ENCODE measurements at places on chromosomes 11 and 22.

- no peak for DNase-seq
Measured at GRCh38 chr22:32492111-32492510, 17.5 kb downstream of the FBXO7 start.

DNA sequence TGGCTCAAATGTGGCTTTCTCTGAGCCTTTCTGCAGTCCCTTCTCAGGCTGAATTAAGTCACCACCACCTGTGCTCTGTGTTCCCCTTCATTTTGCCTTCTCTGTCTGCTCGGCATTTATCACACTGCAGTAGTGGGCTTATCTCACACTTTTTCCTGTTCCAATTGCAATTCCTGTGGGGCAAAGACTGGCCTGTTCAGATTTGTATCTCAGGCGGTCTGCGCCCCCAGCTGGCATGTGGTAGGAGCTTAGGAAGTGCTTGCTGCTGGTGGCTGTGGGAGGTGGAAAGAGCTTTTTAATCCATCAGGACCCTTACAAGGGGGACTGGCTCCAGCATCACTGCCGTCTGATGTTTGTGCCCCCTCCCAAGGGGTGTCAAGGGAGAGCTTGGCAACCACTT lies 21.2 kb downstream of the BMAL1 start:
- no peak for DNase-seq

GRCh38 chr11:16981651-16982194 lies 32.5 kb downstream of the PLEKHA7 start:
- DNase-seq, result no peak

GRCh38 chr11:64638018-64638665 lies 47.1 kb downstream of the SLC22A12 start:
- no peak for DNase-seq

- DNase-seq, result no peak
Measured at GRCh38 chr11:18772211-18772610, 19.4 kb downstream of the PTPN5 start.

DNA sequence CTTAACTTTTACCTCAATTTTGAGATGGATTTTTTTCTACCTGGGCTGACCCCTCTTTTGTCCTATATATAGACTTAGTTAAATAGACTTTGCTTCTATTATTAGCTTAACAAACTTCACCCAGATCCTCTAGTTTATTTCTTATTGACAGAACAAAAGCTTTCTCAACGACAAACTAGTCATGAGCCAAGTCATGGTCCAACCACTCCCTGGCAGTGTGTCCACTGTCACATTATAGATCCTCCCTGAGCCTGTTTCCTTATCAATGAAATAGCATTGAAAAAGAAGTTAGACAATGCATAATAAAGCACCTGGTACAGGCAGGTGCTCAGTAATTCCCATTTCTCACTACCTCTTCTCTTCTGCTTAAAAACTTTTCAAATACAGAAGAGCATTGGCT lies 155.1 kb downstream of the SPON1 start:
- no peak for DNase-seq

- no peak for DNase-seq
Measured at GRCh38 chr22:48141301-48141700, 1378.9 kb downstream of the TBC1D22A start.

DNA sequence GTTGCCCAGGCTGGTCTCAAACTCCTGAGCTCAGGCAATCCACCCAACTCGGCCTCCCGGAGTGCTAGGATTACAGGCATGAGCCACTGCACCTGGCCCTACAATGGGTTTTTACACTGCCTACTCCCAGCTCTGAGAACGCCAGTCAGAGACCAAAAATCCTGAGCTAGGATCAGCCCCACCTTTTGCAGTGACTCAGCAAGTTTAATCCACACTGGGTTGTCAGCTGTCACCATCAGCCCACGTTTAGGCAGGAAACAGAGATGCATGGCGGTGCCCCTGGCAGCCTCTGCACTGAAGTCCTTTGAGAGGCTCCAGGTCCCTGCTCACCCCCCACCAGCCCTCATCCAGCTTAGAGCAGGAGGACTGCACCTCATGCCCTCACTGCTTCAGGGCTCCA lies 117.6 kb downstream of the ARHGAP8 start:
- DNase-seq, result no peak

DNA sequence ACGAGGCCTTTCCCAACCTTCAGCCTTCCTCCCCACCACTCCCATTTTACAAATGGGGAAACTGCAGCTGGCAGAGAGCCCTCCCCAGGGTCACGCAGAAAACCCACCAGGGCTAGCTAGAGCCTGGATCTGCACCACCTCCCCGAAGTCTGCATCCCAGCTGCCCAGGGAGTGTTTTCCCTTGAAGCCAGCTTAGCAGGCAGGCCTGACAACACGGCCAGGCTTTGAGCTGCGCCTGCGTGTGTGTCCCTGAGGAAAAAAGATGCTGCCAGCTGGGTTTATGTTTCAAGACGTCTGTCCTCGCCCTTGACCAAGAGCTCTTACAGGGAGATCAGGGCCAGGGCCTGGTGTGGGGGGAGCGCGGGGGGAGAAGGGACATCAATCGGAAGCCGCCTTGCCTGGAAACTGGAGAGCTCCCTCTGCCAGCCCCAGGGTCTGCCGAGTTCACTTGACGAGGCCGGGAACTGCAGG lies 20.3 kb downstream of the WNT11 start:
- DNase-seq, result no peak

GRCh38 chr11:6353367-6353987 lies 33.2 kb upstream of the CAVIN3 start:
- peak; percentile 23 for DNase-seq

GRCh38 chr11:103013421-103013820 lies 57.9 kb upstream of the MMP13 start:
- no peak for DNase-seq

GRCh38 chr11:64366751-64367150 lies 7.8 kb downstream of the RPS6KA4 start:
- DNase-seq, result no peak

DNA sequence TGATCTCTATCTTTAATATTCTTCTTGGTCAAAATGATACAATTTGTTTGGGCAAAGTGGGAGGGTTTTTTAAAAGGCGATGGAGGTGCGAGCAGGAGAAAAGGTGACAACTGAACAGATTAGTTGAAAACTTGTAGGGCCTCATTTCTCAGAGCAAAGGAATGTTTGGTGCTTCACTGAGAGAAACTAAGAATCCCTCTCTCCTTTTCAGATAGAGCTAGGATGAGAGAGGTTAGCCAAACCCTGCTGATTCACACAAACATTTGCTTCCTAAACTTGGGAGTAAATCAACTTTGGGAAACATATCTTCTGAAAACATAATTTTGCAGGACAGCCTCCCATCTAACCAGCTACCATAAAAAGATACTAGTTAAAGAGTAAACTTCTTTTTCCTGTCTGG lies 57.0 kb downstream of the PHF21A start:
- no peak for DNase-seq

DNA sequence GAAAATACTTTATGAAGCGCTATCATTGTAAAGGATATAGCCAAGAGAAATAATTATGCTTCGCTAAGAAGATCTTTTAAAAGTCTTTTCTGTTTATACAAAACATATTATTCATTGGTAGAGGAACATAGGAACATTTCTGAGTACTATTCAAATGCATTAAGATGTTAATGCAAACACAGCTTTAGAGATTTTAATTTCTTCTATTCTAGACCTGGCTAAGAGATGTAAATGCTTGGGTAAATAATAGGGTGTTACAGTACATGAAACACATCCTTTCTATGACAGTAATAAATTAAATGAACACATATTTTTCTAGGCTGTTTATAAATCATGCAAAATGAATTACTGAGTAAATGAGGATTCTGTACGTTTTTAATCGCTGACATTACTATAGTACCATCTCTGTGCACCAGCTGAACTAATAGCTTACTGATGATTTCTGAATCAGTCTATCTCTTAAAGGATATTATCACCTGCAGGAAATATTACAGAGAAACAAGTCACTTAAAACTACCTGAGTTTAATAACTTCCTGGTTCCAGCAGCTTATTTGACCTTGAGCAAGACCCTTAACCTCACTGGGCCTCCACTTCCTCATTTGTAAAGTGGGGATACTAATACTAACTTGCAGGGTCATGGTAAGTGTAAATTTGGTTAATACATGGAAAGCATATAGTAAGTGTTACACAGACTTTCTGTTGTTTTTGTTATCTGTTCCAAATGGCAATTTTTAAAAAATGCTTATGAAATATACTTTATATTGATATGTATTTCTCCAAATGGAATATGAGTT lies 344.9 kb downstream of the DYNC2H1 start:
- no peak for DNase-seq

DNA sequence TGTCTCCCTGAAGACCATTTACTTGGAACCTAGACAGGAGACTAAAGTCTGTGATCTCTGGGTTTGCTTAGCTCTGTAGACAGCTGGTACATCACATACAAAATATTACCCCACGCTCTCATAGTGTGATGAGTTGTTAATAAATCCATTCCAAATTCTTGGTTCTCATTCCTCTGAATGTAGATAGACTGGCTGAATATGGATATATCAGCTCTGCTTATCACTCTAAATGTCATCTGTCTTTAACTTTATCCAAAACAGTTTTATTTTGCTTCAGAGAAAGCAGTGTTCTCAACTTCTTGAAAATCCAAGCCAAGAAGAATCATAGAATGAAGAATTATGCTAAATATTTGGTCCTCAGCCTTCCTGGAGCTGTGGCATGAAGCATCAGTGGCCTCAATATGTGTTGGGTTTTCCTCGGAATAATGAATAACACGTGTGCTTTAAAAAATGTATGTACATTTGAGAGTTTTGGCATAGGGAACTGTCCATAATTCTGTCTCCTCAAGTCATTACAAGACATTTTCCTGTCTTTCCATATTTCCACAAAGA lies 10.5 kb upstream of the LDLRAD3 start:
- no peak for DNase-seq

GRCh38 chr11:29343465-29344333 lies 673.1 kb downstream of the KCNA4 start:
- no peak for DNase-seq

GRCh38 chr11:64545619-64546018 lies 45.4 kb upstream of the SLC22A12 start:
- no peak for DNase-seq

DNA sequence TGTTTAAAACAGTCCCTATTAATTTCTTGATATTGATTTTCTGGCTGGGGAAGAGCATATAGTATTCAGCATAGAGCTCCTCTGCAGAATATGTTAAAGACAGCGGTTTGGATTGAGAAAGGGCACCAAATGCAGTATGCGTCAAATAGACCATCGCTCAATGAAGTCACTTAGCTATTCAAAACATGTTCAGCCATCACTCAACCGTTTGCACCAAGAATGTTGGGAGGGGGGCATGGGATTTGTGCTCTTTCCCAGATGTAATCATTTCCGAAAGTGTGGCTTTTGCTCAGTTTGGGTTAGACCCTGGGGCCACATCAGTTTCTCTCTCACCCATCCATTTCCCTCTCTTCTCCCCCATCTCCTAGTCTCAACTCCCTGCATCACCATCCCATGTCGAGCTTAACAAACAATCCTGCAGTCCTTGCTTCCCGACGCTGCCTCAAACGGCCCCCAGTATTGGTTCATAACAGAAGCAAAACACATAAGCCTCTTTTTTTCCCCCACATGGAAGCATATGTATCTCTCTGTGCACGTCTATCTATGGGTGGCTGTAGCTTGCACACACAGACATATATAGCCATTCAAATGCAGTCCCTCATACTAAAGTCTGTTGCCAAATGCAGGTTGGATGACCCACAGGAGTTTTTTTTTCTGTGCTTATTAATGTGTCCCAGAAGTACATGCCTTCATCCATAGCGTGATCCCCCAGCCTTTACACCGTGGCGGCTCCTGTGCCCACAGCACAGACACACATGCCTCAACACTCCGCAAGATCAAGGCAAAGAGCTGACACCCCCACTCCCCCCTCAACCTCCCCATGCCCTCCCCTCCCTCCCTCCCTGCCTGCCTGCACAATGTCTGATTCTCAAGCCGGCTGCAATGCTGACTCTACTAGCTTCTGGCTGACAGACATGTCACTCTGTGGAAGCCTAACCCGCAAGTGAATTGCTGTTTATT lies 2.6 kb downstream of the CACNG2 start:
- no peak for DNase-seq

DNA sequence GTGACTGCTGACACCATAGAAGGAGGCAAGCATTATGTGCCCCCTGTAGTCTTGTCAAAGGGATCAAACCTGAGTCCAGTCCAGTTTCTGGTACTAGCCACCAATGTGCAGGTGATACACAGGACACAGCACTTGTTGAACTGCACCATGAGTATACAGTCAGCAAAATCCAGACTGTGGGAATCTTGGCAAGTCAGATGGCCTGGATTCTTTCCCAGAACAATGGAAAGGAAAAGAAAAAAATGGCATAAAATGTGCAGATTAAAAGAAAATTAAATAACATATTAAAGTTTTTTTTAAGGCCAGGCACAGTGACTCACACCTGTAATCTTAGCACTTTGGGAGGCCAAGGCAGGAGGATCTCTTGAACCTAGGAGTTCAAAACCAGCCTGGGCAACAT lies 16.8 kb downstream of the CRY2 start:
- no peak for DNase-seq

- no peak for DNase-seq
Measured at GRCh38 chr11:133911171-133911570, 45.6 kb downstream of the IGSF9B start.

DNA sequence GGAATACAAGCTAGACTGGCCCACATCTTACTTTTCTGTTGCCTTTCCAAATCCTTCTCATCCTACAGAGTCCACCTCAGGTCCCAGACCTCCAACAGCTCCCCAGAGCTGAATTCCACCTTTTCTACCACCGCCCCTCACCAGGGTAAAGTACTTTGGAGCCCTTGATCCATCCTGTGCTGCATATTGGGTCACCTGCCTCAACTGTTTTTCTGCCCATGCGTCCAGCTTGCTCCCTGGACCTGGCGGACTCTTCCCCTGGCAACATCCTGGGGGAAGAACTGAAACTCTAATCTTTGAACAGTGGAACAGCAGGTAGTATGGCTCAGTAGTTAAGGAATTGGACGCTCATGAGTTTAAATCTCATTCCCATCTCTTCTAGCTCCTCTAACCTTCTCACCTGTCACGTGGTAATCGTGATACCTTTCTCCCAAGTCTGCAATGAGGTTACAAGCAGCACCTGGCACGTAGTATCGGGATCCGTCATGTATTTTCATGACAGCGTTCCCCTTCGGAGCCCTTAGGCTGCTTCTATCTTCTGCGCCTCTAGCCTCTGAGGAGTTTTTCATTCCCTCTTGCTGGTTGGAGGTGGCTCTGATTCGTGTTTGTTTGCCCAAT lies 98.1 kb downstream of the CEP164 start:
- DNase-seq, result no peak

GRCh38 chr11:13126430-13126829 lies 117.3 kb downstream of the RASSF10 start:
- no peak for DNase-seq

GRCh38 chr11:40867991-40868632 lies 591.3 kb downstream of the LRRC4C start:
- no peak for DNase-seq

DNA sequence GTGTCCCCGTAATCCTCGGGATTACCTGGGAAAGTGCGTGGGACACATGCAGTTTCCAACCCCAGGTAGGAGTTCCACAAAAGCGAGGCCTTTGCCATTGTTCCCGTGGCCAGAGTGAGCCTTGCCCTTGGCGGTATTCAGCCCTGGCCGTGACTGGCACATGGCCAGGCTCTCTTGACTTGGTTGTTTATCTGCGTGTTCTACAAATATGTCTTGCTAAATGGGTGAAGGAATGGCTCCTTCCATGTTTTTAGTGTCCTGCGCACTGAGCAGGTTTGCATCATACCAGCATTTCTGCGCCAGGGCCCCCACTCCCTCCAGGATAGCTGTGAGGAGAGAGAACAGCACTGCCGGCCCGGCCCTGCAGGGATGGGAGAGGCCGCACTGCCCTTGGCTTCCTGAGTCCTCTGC lies 20.0 kb downstream of the POLR3H start:
- DNase-seq, result no peak

Data from effector CD4-positive, alpha-beta T cell (primary cell).